ENCODE measurements at places on chromosomes 7 and 10.

DNA sequence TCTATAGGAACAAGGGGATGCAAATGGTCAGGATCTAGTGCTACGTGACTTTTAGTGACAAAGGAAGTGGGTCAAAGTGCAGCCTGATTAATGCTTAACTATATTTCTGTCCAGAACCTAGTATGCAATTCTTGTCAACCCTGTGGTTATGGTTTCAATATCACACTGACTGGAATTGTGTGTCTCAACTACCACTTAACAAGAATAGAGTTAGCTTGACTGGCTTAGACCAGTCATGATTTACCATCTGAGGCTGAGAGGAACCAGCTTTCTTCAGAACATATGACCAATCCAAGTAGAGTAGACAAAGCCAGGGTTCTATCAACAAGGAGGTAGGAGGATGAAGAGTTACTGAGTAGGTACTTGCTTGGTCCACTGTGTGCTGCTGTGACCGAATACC, 54.4 kb downstream of the MYPN start:
- DNase-seq, result no peak

GRCh38 chr10:70815504-70816219, at the start of gene SGPL1:
Gene SGPL1 (plus strand): TSS chr10:70815948. CDS start chr10:70816854, 906 bp downstream.
- peak; percentile 67 for DNase-seq

GRCh38 chr7:94301024-94301586, 93.6 kb upstream of the COL1A2 start:
- no peak for DNase-seq

DNA sequence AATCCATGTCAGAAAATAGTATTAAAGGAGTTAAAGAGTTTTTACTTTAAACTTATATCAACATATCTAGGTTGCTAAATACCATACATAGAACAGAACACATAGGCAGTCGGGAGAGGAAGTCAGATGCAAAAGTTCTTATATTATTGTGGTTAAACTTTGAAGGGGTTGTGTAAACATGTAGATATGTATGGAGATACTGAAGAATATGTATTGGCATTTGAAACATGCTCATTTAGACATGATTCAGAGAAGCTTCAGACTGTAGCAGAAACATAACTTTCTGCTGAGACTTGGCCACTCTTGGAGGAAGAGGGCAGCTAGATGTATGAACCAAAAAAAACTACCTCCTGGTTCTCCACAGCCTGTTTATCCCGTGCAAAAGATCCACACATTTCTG, 103.5 kb upstream of the FERD3L start:
- DNase-seq, result no peak

GRCh38 chr10:61837755-61838171, 63.7 kb upstream of the ARID5B start:
- DNase-seq, result no peak

DNA sequence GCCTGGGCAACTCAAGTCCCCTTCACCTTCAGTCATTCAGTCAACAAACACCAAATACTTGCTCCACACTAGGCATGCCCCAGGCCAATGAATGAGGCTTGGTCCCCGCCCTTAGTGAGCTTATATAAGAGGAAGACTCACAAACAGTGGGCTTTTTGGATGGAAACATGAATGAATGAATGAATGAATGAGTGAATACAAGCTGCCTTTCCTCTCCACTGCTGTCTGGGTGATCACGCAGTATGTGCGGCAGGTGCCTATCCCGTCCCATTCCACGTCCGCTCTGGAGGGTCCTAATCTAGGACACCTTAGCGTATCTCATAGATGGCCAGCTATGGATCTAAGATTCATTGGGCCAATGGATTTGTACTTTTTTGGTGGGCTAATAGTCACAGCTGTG, 19.8 kb upstream of the GTF2I start:
- no peak for DNase-seq

- no peak for DNase-seq
Observed at GRCh38 chr7:119783799-119784198, 489.2 kb upstream of the KCND2 start.

GRCh38 chr10:29687421-29688164, 52.8 kb upstream of the SVIL start:
- DNase-seq, result no peak

DNA sequence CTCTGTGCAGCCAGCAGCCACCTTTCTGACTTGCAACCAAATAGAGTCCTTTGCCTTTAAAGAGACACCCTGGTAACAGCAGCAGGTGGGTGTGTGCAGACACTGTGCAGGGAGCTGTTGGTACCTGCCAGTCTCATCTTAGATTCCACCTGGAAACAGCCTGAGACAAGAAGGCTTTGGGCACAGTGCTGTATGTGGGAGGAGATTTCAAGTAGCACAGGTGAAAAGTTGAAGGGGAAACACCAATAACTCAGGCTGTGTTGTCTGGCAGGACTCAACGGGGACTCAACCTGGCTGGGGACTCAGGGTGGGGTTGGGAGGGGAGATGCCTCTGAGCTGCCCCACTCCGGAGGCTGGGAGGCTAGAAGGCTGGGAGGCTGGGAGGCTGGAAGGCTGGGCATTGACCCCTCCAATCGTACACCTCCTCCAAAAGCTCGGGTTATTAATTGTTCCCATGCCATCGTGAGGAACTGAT, 6.7 kb downstream of the CPXM2 start:
- no peak for DNase-seq

DNA sequence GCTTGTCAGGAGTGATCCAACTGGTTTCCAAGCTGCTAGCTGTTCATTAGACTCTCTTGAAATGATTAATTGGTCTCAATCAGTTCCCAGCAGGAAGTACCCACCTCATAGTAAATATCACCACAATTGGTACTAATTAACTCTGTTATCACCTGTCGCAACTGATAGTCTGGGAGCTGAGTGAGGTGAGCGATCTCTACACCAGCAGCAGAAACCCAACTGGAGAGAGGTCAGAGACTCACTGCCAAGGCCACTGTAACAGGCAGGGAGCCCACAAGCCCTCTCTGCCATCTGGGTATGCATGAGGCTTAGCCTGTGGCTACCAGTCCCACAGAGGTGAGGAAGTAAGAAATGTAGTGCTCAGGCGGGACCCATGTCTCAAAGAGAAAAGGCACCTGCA, 245.5 kb downstream of the DYNC1I1 start:
- DNase-seq, result no peak
